ENCODE measurements at places on chromosomes 12 and 14. TPM values are rescaled to one million over a fixed set of nuclear protein-coding genes. Genes with fewer than 3 reads are reported as not detected.

The SLC8A3 gene
- total RNA-seq: 0.09 TPM

The BIN2 gene
- total RNA-seq: not detected

The CCDC177 gene
- 0.07 TPM for total RNA-seq

The OR6C2 gene
- total RNA-seq: not detected

DNA sequence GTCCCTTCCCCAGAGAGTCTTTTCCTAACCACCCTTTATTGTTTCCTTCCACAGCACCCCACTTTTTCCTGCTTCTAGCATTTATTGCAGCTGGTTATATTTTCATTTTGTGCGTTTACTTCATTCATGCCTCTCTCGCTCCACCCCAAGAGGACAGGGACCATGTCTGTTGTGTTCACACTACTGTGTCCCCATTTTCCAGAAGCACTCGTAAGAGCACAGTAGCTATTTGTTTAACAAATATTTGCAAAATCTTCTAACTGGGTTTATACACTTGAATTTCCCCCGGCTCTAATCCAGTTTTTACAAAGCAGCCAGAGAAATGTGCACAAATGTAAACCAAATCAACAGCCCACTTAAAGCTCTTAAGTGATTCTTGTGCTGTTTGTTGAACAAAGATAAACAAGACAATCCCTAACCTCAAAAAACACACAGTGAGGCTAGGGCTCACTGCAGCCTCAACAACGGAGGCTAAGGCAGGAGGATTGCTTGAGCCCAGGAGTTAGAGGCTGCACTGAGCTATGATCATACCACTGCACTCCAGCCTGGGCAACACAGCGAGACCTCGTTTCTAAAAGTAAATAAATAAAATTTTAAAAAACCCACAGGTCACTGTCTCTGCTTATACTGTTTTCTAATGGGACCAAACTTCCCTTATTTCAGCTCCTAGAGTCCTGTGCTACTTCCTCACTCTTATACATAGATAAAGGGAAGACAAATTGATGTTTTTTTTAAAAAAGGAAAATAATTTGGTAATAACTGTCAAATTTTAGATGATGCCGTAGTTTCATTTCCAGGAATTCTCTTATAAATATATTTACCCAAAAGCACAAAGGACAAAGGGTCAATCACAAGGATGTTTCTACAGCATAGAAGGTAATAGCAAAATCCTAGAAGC, 6.6 kb upstream of the ABCD4 start:
- DNase-seq: no peak

DNA sequence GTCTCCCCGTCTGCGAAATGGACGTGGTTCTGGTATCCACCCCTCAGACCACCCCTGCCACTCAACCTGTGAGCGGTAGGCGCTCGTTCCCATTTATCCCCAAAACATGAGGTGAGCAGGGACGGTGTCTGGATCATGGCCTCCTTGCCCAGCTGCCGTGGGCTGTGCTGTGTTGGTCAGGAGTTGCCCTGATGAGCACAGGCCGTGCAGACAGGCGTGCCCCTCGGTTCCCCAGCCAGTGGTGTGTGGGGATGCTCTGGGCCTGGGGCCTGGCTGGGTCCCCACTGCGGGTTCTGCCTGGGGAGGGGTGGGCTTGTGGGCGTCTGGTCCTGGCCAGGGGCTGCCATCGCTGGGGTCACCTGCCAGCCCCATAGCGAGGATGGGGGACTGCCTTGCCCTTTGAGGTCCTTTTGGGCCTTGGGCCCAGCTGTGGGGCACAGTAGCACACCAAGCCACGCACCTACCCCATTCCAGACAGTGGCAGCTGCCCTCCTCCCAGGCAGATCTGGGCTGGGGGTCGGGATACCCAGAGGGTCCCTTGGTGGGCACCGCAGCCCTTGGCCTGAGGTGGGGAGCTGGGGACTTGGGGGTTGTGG, 11.3 kb upstream of the PUS1 start:
- DNase-seq: no peak

DNA sequence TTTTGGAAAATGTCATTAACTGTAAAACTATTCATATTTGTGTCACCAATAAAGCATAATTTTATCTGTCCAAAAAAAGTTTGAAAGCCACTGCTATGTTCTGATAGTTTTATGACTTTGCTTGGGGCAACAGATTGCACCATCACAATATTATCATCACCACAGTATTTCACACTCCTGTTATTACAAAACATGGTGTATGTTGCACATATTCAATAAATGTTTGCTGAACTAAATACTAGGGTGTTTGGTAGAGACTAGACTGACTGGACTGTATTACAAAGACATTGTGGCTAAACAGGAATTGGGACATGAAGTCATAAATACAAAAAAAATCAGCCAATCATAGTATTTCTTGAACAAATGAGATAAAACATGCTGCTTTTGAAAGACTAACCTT, 55.1 kb downstream of the PAWR start:
- DNase-seq: no peak

GRCh38 chr12:63450334-63450733, 218.0 kb downstream of the DPY19L2 start:
- DNase-seq: no peak

- no peak for DNase-seq
These were observed 10.2 kb upstream of the CCER1 start for GRCh38 chr12:90965204-90965603.

DNA sequence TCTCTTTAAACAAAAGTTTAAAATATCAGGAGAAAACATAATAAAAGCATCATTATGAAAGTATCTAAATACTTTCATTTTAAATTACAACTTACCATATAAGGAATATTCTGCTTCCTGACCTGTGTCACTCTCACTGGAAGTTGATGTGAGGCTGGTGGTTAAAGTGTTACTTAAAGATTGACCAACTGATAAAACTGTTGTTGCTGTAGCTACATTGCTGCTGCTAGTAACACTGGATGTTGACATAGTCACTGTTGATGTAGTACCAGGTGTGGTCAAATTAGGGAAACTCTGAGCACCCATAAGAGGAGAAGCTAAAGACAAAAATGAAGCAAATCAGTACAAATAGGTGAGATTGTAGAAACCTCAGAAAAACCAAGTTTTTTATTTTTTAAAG, 79.9 kb downstream of the HECTD1 start:
- DNase-seq: no peak

DNA sequence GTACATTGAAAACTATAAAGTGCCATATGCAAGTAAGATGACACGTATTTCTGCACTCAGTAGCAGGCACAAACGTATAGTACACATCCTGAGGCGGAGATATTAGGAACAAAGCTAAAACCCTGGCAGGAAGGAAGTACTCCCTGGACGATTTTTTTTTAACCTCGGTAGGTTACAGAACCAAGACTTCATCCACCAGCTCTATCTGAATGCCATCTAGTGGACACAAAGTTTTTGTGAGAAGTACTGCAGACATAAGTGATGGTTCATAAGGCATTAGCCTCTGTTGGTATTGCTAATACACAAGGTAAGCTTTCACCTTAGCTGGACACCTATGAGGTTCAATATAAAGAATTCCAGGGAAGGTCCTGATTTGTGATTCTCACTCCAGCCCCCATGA, 83.0 kb upstream of the CCDC196 start:
- DNase-seq: peak; percentile 53
